ENCODE measurements at places on chromosomes 16 and 17. TPM values are rescaled to one million over a fixed set of nuclear protein-coding genes. Genes with fewer than 3 reads are reported as not detected.

Gene RAB11FIP3
- total RNA-seq: 27.4 TPM

Gene MYOCD
- 57.3 TPM for total RNA-seq

Gene SHISA6
- 0.66 TPM for total RNA-seq

Gene B3GNT9
- total RNA-seq: 9.8 TPM

Gene KRT28
- total RNA-seq: not detected

Gene GRB7
- 1.1 TPM for total RNA-seq
